Sigmoid colon (tissue), 7 donors: ENCODE measurements at places on chromosomes 6 and 20. TPM values are rescaled to one million over a fixed set of nuclear protein-coding genes. Genes with fewer than 3 reads are reported as not detected.

DDR1 gene
- total RNA-seq = 25.2 TPM

PCSK2 gene
- total RNA-seq = 4.7 TPM

RIMS1 gene
- 7.1 TPM for total RNA-seq

DNA sequence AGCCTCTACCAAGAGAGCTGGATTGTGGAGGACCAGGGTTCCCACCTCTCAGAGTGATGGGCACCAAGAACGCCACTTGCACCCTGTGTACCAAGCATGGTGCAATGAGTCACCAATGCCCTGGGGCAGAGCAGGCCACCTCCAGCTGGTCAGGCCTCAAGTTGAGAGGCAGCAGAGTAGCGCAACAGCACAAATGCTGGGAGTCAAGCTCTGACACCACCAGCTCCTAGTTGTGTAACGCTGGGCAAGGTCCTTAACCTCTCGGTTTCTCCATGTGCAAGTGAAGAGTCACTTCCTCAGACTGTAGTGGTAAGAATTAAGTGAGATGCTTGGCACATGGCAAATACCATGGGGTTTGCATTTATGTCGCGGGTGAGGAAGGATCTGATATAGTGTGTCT is 25.6 kb downstream of the GFOD1 start:
- no peak for DNase-seq

- no peak for DNase-seq
These were observed 75.5 kb downstream of the GPR63 start for GRCh38 chr6:96761794-96762193.

DNA sequence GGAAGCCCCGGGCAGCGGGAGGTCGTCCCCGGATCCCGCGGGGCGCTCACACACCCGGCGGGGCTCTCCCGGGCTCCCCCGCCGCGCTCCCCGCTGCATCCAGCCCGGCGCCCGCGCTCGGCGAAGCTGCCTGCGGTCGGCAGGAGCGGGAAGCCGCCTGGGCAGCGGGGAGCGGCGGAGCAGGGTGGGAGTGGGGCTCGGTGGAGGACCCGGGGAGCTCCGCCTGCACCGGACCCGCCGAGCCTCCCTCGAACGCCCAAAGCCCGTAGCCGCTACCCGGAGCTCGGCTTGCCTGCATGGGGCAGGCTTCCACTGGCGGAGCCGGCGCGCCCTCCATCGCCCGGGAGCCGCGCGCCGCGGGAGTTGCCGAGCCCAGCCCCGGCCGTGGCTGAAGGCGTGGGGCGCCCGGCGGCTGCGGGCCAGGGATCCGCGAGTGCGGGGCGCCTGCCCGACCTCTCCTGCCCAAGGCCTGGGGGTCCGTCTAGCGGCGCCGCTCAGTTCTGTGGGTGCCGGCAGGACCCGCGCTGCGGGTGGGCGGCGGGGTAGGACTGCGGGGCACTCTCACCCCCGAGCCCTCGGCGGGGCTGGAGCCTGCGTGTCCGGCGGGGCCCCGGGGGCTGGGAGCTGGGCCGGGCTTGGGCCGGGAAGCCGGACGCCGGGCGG is 671 bp downstream of the CDH4 start:
- no peak for DNase-seq
